Cerebellar nuclear complex (tissue), 1 donor: ENCODE measurements at places on chromosomes 6 and 20.

GRCh38 chr6:117441824-117442264, 16.1 kb upstream of the ROS1 start:
- no peak for DNase-seq

DNA sequence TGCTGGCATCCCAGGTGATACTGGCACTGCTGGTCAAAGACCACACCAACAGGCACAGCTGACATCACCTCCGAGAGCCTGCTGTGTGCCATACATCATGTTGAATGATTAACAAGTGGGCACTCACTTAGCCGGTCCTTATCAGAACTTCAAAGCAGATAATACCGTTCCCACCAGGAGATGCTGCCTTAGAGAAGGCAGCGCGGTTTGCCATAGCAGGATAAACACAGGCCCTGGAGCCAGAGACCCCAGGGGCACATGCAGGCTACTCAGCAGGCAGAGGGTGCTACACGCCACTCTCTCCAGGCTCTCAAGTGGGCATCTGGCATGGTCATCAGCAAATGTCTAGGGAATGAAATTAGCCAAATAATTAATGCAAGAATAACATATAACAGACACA, 86.5 kb upstream of the CST7 start:
- DNase-seq: no peak

DNA sequence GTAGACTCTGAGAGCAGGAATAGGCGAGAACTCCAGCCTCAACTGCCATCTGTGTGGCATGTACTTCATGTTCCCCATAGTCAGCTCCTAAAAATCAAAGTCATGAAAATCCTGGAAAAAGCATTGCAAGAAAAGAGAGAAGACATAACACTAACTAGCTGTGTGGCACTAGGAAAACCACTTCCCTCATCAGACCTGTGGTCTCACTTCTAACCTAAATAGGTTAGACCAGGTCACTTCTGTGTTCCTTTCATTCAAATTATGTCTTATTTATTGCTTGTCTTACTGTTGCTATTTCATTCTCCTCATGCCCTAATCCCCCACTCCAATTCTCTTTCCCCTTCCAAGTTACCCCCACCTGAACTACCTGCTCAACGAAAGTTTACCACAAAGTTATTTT, 70.2 kb downstream of the TNFRSF21 start:
- no peak for DNase-seq

- no peak for DNase-seq
These were observed 94.3 kb upstream of the OLIG3 start for GRCh38 chr6:137588472-137588871.

DNA sequence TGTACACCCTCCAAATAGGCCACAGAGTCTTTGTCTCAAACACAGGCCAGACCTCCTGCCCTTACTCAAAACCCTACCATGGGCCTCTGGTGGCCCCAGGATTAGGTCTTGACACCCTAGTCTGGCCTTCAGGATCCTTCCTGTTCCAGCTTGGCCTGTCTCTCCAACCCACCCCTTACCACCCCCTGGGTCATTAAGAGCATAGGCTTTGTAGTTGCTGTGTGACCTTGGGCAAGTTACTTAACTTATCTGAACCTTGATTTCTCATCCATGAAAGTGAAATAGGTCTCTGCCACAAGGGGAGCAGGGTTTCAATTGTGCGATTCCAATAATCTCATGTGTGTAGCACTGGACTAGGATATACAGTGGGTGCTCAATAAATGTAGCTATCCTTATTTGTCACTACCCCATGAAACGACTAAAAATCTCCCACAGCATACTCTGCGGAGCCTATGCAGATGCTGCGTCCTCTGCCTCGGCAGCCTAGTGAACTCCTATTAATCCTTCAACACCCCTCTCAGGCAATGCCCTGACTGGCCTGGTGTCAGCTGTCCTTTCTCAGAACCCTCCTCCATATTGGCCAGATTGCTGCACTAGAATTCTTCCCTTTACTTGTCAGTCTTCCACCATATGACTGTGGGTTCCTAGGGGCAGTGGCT, 39.7 kb upstream of the NOL4L start:
- no peak for DNase-seq

DNA sequence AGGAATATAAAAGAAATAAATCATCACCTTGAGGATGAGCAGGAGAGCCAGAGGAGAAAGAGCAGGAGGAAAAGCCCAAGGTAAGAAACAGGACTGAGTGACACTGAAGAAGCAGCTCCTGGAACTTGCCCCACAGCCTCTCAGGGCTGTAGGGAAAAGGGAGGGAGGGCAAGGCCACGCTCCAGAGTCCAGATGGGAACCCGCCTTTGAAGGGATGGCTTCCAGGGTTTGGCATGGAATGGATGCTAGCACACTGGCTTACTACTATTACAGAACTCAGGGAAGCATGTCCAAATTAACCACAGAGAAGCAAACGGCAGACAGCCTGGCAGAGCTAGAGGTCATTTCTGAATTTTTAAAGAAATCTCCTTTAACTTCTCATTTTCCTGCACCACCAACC, 26.8 kb downstream of the RALGAPA2 start:
- no peak for DNase-seq

- no peak for DNase-seq
These were observed 4.1 kb upstream of the BNIP5 start for GRCh38 chr6:36340618-36341454.

DNA sequence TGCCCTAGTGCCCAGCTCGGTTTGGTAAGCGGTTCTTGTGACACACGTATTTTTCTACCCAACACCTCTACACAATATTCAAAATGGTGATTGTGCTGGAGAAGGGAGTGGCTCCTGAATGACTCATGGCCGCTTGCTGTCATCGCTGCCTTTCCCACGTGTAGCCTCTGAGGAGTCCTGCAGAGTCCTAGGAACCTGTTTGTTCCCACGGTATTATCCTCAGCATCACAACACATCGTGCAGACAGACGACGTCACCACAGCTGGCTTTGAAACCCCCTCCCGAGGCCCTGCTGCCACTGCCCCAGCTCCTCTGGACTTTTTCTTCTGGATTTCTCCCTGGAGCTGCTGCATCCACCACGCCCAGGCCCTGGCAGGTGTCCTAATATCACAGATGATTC, 353.5 kb downstream of the SMOC2 start:
- DNase-seq: no peak

- DNase-seq: no peak
These were observed 1.5 kb upstream of the MSH5 start for GRCh38 chr6:31737991-31738979.

- no peak for DNase-seq
These were observed at the start of gene ZSCAN16 for GRCh38 chr6:28124350-28124970. TSS of gene ZSCAN16 (plus strand) at chr6:28124609. CDS start at chr6:28125444, 835 bp downstream.

GRCh38 chr20:35171753-35172433, at the start of gene PROCR:
TSS of gene PROCR (plus strand) at chr20:35172072. CDS start at chr20:35172155, 83 bp downstream.
- no peak for DNase-seq

- no peak for DNase-seq
These were observed 23.6 kb downstream of the BCL2L1 start for GRCh38 chr20:31698803-31699718.

DNA sequence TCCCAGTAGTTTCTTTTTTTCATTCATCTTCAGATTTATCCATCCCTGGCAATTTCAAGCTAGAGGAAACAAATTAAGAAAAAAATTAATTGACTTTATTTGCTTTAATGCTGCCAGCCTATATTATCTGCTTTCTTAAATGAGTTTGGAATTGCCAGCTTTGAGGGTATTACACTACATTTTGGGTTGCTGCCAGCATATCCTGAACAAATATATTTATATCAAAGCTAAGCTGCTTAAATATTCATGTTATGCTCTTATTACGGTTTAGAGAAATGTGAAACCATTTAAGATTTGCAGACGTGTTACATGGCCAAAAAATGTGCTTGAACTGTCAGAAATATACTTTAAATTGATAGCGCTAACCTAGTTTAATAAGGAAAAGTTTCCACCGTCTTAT, 59.7 kb downstream of the GRIK2 start:
- DNase-seq: no peak

DNA sequence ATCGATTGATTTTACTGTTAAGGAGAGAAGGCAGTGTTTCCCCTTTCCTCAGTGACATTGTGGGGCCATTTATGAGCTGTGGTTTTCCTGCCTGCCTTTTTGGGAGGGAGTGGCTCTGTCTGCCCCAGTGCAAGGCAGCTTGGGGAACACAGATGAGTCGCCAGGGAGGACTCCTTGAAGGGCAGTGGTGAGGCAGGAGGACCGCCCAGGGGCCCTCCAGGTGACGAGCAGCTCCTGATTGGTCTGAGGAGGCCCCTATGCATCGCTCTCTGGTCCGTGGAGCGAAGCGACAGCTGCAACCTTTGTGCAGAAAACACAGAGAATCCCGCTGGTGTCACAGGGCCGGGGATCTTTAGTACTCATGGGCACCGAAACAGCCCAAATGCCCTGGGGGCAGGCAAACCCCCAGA, 100.3 kb downstream of the TMEM242 start:
- no peak for DNase-seq

- no peak for DNase-seq
These were observed 29.5 kb upstream of the TMEM14A start for GRCh38 chr6:52641388-52641787.

DNA sequence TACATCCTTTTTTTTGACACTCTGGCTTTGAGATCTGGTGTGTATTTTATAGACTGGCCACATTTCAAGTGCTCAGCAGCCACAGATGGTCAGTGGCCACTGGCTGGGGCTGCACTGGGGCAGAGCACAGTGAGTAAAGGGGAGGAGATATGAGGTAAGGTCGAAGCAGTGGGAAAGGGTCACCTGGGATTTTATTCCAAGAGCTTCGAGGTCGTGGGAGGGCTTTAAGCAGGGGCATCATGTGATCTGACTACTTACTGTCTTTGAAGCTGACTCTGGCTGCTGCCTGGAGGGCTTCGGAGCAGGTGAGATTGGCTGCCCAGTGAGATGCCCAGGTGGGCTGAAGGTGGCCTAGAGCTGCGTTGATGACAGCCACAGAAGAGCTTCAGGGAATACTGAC, 6.7 kb downstream of the C20orf203 start:
- no peak for DNase-seq

DNA sequence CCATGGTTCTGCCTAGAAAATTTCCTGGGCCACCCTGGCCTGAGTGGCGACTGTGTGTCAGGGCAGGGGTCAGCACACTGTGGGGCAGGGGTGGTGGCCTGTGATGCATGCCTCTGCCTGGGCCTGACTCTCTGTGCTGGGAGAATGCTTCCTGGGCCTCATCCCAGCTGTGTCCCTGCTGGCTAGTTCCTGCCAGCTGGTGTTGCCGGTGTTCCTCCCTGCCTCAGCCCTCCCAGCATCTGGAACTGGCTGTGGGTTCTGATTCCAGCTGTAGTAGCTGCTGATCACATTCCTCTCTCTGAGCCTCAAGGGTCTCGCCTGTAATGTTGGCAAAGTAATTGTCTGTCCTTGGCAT, 101.5 kb downstream of the SYCP2 start:
- no peak for DNase-seq

GRCh38 chr6:3581469-3581868, 124.6 kb upstream of the SLC22A23 start:
- DNase-seq: no peak

DNA sequence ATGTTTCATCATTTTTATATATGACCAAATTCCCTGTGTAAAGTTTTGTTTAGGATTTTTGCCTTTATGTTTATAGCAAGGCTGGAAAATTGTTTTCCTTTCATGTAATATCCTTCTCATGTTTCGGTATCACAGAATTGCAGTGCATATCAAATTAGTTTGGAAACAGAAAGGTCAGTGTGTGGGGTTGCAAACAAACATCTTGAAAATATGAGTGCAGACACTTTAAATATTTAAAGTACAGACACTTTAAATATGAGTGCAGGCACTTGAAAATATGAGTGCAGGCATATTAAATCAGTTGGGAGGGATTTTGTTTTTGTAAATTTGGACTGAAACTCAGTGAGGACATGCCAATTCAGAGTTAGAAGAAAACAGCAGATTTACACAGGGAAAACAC, 6.5 kb downstream of the SLPI start:
- no peak for DNase-seq

DNA sequence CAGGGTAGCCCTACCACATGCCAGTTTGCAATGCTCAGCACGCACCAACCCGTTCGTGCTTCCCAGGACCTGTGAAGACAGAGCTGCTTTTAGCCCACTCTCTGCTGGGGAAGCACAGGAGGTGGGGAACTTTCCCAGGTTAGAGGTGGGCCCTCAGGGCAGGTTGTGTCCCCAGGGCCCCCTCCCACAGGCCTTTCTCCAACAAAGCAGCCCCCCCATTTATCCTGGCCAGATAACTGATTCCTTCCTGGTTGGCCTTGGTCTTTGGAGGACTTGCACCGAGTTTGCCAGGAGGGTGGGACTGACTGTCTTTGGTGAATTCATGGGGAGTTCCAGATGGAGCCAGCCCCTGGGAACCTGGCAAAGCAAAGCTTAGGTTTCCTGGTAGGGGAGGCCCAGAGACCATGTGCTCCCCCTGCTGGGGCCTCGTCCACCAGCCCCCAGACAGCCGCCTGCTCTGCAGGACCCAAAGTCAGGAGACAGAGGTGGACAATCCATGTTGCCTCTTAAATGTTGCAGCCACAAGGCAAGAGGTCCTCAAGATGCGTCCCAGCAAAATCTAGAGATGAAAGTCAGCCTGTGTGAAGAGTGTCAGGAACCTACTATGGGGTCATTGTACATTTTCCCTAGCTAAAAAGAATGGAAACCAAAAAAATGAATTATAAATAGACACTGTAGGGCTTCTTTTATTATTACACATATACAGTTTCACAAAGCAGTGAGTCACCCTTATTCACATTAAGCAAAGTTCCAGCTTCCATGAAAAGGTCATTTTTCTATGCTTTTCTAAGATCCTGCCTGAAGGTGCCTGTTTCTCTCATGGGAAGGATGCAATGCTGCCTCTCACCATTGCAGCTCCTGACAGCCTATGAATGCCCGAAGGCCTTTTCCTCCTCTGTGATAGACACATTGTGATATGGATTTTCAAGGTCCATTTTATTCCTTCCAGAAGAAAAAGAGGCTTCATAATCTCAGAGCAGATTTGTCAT, 497.8 kb downstream of the PREX1 start:
- no peak for DNase-seq

- DNase-seq: no peak
These were observed 250.0 kb downstream of the EPM2A start for GRCh38 chr6:145485288-145485687.

DNA sequence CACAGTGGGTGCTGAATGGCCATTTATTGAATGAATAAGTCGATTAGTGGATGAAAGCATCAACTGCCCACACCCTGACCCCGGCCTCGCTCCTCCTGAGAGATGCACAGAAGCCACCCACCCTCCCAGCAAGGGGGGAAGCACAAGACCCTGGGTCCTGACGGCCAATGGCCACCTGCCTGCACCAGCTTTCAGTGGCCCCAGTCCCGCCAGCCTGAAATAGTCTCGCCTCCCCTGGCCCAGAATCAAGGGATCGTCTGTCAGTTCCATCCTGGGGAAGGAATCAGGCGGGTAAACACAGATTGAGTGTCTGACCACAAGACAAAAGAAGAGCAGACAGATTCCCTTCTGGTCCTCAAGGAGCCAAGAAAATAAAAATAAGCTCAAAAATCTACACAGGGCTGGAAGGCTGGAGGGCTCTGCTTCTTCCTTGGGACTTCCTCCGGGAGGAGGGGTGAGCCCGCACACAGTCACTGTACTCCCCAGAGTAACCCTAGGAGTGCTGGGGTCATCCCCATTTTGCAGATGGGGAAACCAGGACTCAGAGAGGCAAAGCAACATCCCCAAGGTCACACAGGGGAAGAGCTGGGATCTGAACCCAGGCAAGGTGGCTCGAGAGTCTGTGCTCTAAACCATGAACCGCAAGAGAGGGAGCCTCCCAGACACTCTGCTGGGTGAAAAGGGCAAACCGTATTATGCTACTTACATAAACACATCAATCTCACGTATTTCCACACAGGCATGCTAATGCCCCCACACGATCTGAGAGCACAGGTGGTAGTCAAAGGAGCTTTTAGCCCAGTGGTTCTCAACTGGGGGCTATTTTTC, 7.8 kb downstream of the PREX1 start:
- DNase-seq: no peak

GRCh38 chr6:15048367-15048766, 197.5 kb upstream of the JARID2 start:
- no peak for DNase-seq
